D721Med (cell line): ENCODE measurements at places on chromosomes 1 and 21.
A peak's percentile ranks its signal among the peaks of the same experiment; 100 is the strongest.

- DNase-seq: no peak
These were observed 45.2 kb downstream of the SCYL3 start for GRCh38 chr1:169848456-169848855.

DNA sequence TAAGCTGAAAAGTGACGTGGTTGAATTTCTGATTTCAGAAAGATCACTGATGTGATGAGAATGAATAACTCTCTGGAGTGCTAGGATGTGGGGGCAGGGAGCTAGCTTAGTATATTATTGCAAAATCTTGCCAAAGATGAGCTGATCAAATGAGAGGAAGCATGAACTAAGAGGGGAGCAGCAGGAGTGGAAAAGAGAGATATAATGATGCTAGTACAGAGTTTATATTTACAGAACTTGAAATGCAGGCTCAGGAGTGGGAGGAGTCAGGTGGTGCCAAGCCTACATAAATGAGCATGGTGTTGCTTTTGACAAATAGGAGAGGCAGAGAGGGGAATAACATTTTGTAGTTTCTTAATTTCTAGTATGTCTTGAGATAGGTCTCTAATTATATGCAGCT, 38.1 kb upstream of the NBL1 start:
- no peak for DNase-seq

DNA sequence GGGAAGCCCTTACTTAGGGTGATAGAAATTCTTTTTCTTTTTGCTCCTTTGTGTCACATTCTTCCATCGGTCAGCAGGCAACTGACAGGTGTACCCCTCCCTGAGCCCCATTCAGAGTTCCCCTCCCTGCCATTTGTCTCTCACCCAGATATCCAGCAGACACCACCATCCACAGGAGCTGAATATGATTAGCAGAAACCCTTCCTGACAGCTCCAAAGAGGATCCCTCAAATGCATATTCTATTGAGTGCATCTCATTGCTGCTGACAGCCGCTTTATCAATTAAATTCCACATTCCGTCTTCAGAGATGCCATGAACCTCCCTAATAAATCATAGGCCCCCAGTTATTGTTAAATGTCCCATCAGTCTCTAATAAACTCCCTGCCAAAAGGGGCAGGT, 6.1 kb upstream of the DDX20 start:
- no peak for DNase-seq

- DNase-seq: no peak
These were observed 200.9 kb downstream of the RPS6KC1 start for GRCh38 chr1:213251972-213252371.

DNA sequence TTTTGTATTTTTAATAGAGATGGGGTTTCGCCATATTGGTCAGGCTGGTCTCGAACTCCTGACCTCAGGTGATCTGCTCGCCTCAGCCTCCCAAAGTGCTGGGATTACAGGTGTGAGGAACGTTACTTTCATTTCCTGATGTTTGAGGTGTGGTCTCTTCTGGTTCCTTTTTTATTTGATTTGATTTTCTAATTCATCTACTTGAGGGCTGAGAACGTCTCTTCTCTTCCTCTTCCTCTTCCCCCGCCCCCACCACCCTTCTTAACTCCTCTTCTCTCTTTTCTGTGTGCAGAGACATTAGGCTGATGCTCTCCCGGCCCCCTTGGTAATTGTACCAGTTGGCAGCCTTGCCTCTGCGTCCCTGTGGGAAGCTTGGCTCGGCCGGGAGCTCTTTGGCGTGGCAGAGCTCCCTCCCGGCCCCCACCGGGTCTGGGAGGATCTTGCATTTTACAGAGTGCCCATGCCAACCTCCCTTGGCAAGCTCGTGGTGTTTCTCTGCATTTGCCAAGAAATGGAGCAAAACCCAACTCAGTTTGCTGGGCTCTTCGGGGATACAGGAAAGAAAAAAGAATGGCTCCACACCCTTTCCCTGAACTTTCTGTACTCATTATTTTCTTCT, 19.9 kb downstream of the CRYAA start:
- DNase-seq: no peak

GRCh38 chr1:210335001-210335400, 6.3 kb downstream of the HHAT start:
- no peak for DNase-seq

- no peak for DNase-seq
These were observed 373.8 kb downstream of the TGFB2 start for GRCh38 chr1:218718977-218719376.

DNA sequence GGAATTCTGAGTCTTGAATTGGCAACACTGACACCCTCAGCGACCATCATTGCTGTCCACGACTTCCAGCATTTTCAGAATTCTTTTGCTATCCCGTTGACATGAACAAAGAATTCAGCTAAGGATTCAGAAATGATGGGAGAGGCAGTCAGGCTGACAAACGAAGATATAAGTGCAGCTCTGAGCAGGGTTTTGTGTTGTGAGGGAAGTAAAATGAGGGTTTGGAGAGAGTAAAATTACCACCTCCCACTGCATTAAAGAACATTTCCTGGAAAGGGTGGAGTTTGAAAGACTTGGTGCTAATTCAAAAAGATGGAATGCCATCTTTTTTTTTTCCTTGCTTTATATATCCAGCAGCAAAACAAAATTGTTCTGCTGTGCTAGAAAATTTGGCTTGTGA, 4.9 kb upstream of the ELK4 start:
- no peak for DNase-seq

- no peak for DNase-seq
These were observed 10.3 kb downstream of the KIAA0040 start for GRCh38 chr1:175182201-175182746.

- DNase-seq: no peak
These were observed 61.0 kb downstream of the WDR4 start for GRCh38 chr21:42818328-42818749.

DNA sequence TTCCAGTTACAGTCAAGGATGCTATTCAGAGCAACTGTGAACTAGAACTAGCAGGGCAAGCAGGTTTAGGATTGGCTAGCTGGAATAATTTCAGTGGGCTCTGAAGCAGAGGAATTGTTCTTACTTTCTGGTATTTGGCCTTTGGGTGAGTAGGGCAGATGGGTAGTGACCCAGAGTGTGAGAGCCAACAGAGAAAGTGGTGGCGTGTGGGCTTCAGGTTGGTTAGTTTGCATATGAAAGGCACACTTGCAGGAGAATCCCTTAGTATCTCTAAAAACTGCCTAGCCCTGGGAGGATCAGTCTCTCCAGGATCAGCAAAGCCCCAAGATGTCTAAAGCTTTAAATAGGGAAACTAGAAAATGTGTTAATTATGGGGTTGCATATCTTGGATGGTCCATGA, 67.6 kb upstream of the LRRC8B start:
- no peak for DNase-seq

- DNase-seq: no peak
These were observed 24.5 kb downstream of the C21orf91 start for GRCh38 chr21:17794518-17795145.

- DNase-seq: no peak
These were observed 558.1 kb downstream of the AGBL4 start for GRCh38 chr1:49465486-49466185.

GRCh38 chr1:8625491-8625890, 191.9 kb downstream of the RERE start:
- DNase-seq: no peak

- DNase-seq: peak; percentile 92
These were observed 34.2 kb downstream of the BATF3 start for GRCh38 chr1:212665241-212666115.

GRCh38 chr1:226029093-226029496, 30.0 kb upstream of the SDE2 start:
- DNase-seq: no peak

DNA sequence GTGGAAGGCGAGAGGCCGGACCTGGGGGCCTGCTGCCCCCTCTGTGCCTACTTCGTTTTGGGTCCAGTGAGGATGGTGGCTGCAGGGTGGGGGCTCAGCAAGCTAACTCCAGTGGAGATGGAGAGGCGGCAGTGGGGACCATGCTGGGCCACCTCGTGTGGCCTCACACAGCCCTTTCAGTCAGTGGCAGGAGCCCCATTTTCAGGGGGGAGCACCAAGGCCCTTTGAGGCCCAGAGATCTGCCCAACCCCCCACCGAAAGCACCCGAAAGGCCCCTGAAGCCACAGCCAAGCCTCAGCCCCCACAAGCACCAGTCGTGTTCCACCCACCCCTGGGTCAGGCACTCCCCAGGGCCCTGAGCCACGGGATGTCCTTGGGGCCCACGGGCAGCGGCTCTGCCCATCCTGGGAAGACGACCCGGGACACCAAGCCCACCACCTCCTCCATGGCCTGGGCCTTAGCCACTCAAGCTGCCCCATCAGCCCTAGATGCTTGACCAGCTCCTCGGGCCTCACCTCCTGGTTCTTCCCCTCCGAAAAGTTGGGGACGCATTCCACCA, 345 bp downstream of the FTCD start:
- no peak for DNase-seq

- DNase-seq: no peak
These were observed 24.4 kb upstream of the PWP2 start for GRCh38 chr21:44082648-44083440.

DNA sequence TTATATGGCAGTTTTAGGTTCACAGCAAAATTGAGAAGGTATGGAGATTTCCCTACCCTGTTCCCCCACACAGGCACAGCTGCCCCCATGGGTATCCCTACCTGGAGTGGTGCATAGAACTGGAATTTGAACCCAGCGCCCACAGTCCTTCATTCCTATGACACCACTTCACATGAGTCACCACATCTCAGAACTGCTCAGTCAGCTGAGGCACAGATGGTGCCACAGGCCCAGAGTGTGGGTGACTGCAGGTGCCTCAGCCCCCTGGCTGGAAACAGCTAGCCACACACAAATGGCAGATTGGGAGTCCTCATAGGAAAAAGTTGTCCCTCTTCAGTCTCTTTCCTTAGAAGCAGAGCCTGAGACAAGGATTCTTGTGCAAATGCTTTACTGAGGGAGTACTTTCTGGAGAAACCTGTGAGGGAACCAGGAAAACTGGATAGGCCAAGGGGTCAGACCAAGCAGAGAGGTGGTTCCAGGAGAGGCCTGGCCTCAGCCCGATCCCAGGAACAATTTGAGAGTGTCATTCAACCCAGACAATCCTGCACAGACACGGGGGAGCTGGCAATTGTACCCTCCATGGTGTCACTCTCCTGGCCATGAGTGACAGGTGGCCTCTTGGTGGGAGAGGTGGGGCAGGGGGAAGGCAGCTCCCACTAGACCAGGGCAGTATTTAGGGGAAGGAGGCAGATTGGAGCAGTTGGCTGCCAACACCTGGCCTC, 6.9 kb downstream of the PLA2G2D start:
- no peak for DNase-seq

DNA sequence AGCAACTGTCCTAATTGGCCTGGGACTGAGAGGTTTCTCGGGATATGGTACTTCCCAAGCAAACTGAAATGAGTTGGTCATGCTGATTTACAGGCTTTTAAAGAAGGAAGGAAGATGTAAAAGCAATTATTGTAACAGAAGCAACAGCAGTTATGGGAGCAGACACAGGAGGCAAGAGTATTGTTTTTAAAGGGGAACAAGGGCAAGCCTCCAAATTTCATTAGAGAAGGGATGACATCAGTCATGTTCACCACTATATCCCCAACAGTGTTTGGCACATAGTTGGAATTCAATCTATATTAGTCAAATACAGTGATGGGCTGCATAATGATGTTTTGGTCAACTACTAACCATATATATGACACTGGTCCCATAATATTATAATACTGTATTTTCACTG, 46.0 kb upstream of the JUN start:
- no peak for DNase-seq

DNA sequence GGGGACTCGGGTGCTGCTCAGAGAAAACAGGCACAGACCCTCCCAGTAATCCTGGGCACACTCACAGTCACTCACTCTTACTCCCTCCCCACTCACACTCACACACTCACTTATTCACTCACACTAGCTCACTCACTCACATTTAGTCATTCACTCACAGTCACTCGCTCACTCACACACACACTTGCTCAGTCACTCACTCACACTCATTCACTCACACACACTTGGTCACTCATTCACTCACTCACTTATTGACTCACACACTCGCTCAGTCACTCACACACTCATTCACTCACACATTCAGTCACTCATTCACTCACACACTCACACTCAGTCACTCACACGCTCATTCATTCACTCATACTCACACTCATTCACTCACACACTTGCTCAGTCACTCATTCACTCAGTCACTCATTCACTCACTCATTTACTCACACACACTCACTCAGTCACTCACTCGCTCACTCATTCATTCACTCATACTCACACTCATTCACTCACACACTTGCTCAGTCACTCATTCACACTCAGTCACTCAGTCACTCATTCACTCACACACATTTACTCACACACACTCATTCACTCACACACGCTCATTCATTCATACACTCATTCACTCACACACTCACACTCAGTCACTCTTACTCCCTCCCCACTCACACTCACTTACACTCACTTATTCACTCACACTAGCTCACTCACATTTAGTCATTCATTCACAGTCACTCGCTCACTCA, 164.2 kb upstream of the C1orf174 start:
- no peak for DNase-seq

DNA sequence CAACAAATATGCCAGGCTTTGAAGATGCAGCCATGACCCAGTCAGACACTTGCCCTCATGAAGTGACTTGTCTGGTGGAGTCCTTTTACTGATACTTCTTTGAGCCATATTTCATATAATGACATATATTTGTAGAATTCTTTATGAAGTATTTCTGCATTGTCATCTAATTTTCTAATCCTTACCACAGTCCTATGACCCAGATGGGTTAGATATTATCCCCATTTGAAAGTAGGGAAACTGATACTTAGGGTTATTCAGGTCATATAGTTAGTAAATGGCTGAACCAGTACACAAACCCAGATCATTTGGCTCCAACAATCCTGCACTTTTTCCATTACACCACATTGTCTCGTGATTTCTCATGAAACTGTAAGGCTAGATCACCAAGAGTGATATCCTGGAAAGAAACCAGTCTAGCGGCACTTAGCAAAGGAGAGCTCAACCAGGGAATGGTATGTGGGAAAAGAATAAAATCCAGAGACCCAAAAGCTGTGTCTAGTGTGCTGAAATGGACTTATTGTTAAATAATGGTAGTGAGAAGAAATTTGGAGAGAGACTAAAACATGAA, 49.6 kb downstream of the ZFYVE9 start:
- DNase-seq: no peak

- no peak for DNase-seq
These were observed 16.3 kb downstream of the CAPZB start for GRCh38 chr1:19469004-19469403.
